Memory B cell (primary cell): ENCODE measurements at places on chromosomes 2 and 18.

DNA sequence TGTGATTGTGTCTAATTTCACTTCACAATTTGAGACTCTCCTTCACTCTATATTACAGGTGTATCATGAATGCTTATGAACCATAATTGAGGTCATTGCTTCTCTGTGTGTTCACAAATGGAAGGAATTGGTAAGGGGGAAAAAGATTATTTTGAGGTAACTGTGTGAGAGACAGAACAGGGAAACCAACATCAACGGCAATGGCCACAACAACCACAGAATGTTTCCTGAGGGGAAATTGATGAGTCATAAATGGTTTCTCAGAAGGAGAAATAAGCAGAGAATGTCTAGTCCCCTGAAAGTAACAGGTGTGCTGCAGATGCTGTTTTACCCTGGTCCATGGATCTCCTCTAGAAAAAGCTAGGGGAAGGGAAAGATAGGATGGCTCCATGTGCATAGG lies 361.2 kb upstream of the GALNT5 start:
- H3K4me1 ChIP-seq: no peaks in the 10 kb centered on the region
- H3K27ac ChIP-seq: no peak overlapping the region
- H3K4me3 ChIP-seq: no peak overlapping the region
- peaks cover 5% of the 10 kb centered on the region for H3K27me3 ChIP-seq
- no peak for DNase-seq

DNA sequence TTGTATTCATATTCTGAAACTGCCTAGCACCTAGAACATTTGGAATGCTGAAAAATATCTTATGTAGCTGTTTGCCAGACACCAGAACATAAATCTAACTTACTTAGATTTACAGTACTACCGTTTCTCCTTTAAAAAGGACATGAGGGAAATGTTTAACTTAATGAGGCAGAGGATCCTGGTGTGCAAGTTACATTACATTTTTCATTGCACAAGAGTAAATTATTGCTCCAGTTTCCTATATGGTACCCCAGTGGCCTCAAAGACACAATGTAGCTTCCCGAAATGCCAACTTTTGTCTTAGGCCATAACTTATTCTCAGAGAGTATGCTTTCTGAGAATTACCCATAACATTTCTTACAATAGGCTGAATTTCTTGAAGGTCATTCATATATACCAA lies 105.5 kb upstream of the DTNA start:
- H3K36me3 ChIP-seq: no peaks in the 10 kb centered on the region
- H3K27ac ChIP-seq: no peak overlapping the region
- no peak for DNase-seq
- no peaks in the 10 kb centered on the region for H3K4me1 ChIP-seq

DNA sequence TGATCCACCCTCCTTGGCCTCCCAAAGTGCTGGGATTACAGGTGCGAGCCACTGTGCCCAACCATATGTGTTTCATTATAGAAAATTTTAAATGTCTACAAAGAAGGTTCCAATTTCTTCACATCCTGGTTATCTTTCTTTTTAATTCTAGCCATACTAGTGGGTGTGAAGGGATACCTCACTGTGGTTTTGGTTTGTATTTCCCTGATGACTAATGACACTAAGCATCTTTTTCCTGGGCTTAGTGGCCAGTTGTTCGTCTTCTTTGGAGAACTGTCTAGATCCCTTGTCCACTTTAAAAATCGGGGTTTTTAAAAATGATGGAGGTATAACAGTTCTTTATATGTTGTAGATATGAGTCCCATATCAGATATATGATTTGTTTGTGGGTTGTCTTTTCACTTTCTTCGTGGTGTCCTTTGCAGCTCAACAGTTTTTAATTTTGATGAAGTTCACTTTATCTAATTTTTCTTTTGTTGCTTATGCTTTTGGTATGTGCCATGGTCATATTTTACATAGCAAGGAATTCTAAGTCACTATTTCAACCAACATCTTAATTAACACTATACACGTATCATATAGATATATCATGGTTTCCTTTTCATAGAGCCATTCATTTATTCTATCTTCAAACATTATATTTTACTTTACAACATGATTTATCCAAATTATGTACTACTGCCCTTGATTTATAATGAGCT lies 135.0 kb upstream of the RIOK3 start:
- no peaks in the 10 kb centered on the region for H3K27me3 ChIP-seq
- no peak overlapping the region for H3K27ac ChIP-seq
- no peak for DNase-seq

DNA sequence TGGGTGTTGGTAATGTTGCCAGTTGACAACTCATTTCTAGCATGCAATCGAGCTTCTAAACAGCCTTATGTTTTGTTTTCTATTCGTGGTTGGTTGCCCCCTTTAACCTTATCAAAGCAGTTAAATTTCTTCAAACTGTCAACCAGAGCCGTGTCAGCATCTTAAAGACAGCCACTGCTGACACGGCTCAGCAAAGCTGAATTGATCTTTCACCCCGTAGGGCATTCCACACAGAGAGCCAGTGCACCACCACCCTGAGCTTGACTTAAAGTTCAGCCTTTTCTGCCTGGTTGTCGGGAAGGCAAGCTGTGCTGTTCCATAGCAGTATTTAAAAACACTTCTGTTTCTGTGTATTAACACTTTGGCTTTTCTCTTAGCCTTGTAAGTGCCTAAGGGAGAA lies 355.0 kb upstream of the CHST9 start:
- no peak overlapping the region for H3K4me3 ChIP-seq
- H3K36me3 ChIP-seq: no peaks in the 10 kb centered on the region
- H3K27ac ChIP-seq: no peak overlapping the region
- H3K27me3 ChIP-seq: no peaks in the 10 kb centered on the region
- H3K4me1 ChIP-seq: no peaks in the 10 kb centered on the region

DNA sequence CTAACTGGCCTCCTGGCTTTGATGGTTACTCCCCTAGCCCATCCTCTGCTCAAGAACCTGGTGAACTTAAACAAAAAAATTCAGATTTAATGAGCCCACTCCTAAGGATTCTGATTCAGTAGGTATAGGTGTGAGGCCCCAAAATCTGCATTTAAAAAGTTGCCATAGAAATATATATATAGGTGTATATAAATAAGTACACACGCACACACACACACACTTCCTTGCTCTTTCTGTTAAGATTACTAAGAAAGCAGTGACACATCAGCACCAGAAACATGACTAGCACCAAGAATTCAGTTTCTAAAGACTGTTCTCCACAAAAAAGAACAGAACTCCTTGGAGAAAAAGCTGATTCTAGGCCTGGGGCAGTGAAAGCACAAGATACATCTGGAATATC lies 17.8 kb downstream of the EML6 start:
- peaks cover 27% of the 10 kb centered on the region for H3K4me1 ChIP-seq
- H3K4me3 ChIP-seq: no peak overlapping the region
- H3K27ac ChIP-seq: no peak overlapping the region
- no peaks in the 10 kb centered on the region for H3K27me3 ChIP-seq

- no peaks in the 10 kb centered on the region for H3K27me3 ChIP-seq
- H3K4me3 ChIP-seq: no peak overlapping the region
- DNase-seq: no peak
- peak overlapping the region; percentile 92 for H3K27ac ChIP-seq
- peaks cover 70% of the 10 kb centered on the region for H3K4me1 ChIP-seq
Observed at GRCh38 chr2:233423552-233423860, 69.2 kb downstream of the DGKD start.

DNA sequence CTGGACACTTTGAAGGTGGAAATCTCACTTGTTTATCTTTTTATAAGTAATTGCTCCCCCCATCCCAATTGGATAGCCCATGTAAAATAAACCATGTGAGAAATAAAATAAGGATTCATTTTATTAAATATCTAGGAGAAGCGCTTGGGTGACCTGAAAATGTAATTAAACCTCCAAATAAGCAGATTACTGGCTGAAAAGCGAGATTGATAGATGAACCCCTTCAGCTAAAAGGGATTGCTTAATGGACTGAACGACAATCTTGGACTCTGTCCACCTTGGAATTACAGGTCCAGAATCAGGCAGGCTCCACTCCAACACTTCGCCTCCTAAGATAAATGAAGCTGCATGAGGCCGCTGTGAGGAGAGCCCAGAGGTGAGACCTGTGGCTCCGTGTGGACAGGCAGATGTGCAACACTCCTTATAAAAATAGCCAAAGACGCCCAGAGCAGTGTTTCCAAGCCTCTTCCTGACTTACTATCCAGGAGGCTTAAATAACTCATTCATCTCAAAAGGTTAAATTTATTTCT lies 441.5 kb downstream of the MTX2 start:
- H3K4me3 ChIP-seq: no peak overlapping the region
- peaks cover 9% of the 10 kb centered on the region for H3K27me3 ChIP-seq
- H3K4me1 ChIP-seq: no peaks in the 10 kb centered on the region
- DNase-seq: no peak
- H3K27ac ChIP-seq: no peak overlapping the region
- no peaks in the 10 kb centered on the region for H3K36me3 ChIP-seq

DNA sequence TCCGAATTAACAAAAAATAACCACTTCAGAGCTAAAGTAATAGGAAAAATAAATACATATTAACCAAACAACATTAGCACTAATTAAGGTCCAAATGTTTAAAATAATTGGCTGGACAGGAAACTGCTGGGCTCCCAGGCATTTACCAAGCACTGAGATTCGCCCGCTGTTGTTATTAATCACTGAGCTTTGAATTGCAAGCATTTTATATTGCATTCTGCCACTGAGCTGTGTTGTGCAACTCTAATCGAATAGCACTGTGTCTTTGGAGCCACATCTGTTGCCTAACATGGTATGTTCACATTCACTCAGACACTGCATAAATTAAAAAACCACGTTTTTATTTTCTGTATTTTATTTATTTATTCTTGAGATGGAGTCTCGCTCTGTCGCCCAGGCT lies 88.9 kb downstream of the SOWAHC start:
- H3K4me1 ChIP-seq: no peaks in the 10 kb centered on the region
- peaks cover 11% of the 10 kb centered on the region for H3K27me3 ChIP-seq
- DNase-seq: no peak
- H3K36me3 ChIP-seq: no peaks in the 10 kb centered on the region
- H3K27ac ChIP-seq: no peak overlapping the region

- H3K36me3 ChIP-seq: no peaks in the 10 kb centered on the region
- peaks cover 2% of the 10 kb centered on the region for H3K27me3 ChIP-seq
- H3K4me1 ChIP-seq: peaks cover 4% of the 10 kb centered on the region
- no peak overlapping the region for H3K4me3 ChIP-seq
- H3K27ac ChIP-seq: no peak overlapping the region
Observed at GRCh38 chr18:10270151-10270571, 184.3 kb upstream of the APCDD1 start.

- no peak overlapping the region for H3K4me3 ChIP-seq
- peaks cover 3% of the 10 kb centered on the region for H3K4me1 ChIP-seq
- DNase-seq: no peak
- H3K27me3 ChIP-seq: no peaks in the 10 kb centered on the region
- H3K36me3 ChIP-seq: no peaks in the 10 kb centered on the region
Observed at GRCh38 chr18:72811047-72811446, 56.7 kb downstream of the NETO1 start.

- H3K27me3 ChIP-seq: peaks cover 18% of the 10 kb centered on the region
- no peak for DNase-seq
- H3K27ac ChIP-seq: no peak overlapping the region
- H3K36me3 ChIP-seq: no peaks in the 10 kb centered on the region
Observed at GRCh38 chr2:85276571-85277118, 51.1 kb downstream of the TGOLN2 start.

GRCh38 chr2:161384864-161385263 lies 31.2 kb upstream of the TBR1 start:
- no peak for DNase-seq
- no peak overlapping the region for H3K27ac ChIP-seq
- H3K4me1 ChIP-seq: no peaks in the 10 kb centered on the region
- H3K27me3 ChIP-seq: no peaks in the 10 kb centered on the region

DNA sequence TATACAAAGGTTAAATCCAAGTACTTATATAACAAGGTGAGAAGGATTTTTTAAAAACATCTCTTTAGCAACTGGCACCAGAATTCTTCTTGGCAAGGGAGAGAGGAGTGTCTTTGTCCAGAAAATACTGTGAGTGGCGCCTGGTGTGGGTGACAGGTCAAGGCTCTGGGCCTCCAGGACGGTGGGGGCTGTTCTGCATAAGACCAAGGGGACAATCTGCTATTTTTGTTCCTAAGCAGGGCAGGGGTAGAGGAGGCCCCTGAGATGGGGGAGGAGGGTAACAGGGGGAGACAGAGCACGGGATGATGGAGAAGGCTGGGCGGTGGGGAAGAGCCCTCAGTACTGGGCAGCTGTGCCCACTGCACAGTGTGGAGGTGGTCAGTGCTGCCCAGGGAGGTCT lies 51.6 kb upstream of the TAF1B start:
- H3K4me1 ChIP-seq: peaks cover 9% of the 10 kb centered on the region
- H3K36me3 ChIP-seq: peaks cover 4% of the 10 kb centered on the region
- peaks cover 3% of the 10 kb centered on the region for H3K27me3 ChIP-seq
- peak overlapping the region; percentile 22 for H3K27ac ChIP-seq

DNA sequence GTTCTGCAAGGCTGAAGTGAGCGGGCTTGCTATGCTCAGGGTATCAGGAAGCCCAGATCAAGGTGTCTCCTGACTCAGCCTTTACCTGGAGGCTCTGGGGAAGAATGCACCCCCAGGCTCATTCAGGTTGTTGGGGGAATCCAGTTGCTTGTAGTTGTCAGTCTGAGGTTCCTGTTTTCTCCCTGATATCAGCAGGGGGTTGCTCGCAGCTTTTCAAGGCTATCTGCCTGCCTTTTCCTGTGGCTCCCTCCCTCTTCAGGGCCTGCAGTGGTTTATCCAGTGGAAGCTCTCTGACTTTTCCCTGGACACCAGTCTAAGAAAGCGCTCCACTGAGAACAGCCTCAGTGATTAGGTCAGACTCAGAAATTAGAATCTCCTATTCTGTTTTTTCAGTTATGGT lies 116.6 kb downstream of the PTPRM start:
- H3K36me3 ChIP-seq: no peaks in the 10 kb centered on the region
- no peak overlapping the region for H3K27ac ChIP-seq
- no peak for DNase-seq
- no peak overlapping the region for H3K4me3 ChIP-seq

- no peaks in the 10 kb centered on the region for H3K27me3 ChIP-seq
- peaks cover 17% of the 10 kb centered on the region for H3K36me3 ChIP-seq
Observed at GRCh38 chr2:74043345-74044329, 58.9 kb downstream of the TET3 start.

GRCh38 chr2:223908304-223908998 lies 36.7 kb downstream of the WDFY1 start:
- H3K4me3 ChIP-seq: peak overlapping the region; percentile 6
- H3K36me3 ChIP-seq: peaks cover 22% of the 10 kb centered on the region
- H3K27ac ChIP-seq: peak overlapping the region; percentile 81
- no peaks in the 10 kb centered on the region for H3K27me3 ChIP-seq
- no peak for DNase-seq
- H3K4me1 ChIP-seq: peaks cover 23% of the 10 kb centered on the region

DNA sequence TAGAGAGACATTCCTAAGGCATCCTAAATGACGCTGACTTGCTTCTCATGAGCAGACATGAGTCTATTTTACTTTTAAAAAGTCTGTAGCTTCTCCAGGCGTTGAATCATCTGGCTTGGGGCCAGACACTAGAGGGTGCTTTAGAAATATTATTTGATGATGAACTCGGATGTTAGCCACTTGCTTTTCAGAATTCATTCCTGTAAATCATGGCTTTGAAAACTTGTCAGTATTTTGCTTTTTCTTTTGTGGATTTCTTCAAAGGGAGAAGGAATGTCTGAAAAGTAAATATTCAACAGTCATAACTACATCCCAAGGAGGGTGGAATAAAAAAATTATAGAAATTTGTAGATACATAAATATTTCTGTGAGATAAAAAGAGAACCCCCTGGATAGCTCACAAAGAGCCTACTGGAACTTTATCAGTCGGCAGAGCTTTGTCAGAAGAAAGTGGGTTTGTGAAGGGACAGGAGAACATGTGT lies 370.8 kb downstream of the OSR1 start:
- no peak overlapping the region for H3K4me3 ChIP-seq
- no peaks in the 10 kb centered on the region for H3K36me3 ChIP-seq
- no peak overlapping the region for H3K27ac ChIP-seq
- no peaks in the 10 kb centered on the region for H3K27me3 ChIP-seq
- no peak for DNase-seq
- H3K4me1 ChIP-seq: no peaks in the 10 kb centered on the region
